ENCODE measurements at places on chromosomes 6 and 20.

GRCh38 chr6:6915219-6915618, 192.5 kb upstream of the RREB1 start:
- peaks cover 35% of the 10 kb centered on the region for H3K4me1 ChIP-seq
- no peak overlapping the region for H3K4me3 ChIP-seq
- no peaks in the 10 kb centered on the region for H3K36me3 ChIP-seq
- no peak for DNase-seq
- H3K27me3 ChIP-seq: peaks cover 43% of the 10 kb centered on the region

DNA sequence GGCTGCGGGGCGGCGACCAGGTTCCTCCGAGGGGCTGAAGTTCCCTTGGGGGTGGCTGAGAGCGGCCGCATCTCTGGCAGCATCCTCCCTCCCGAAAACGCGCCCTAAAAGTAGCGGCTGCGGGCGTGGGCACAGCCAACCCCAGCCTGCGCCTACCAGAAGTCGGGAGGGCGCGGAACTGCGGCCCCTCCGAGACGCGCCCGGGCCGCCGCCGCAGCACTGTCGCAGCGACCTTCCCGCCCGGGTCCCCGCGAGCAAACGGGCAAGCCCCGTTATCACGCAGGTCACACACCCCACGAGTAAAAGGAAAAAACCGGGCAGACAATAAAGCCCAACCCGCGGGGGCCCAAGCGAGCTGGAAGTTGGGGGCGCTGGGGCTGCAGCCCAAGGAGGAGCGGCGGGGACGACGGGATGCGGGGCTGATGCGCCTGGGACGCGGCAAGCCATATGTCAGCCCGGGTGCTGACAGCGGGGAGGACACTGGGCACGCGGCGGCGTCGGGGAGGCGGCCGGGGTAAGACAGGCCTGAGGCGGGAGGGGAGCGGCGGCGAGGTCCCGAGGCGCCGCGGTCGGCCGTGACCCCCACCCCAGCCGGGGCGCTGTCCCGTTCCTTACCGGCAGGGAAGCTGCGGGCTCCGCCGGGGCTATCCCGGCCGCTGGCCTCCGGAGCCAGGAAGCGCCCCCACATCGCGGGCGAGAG, 659 bp downstream of the CEP85L start:
- H3K4me1 ChIP-seq: peaks cover 45% of the 10 kb centered on the region
- H3K27ac ChIP-seq: peak overlapping the region; percentile 70
- H3K4me3 ChIP-seq: peak overlapping the region; percentile 85
- H3K36me3 ChIP-seq: peaks cover 16% of the 10 kb centered on the region
- H3K27me3 ChIP-seq: no peaks in the 10 kb centered on the region

- no peak overlapping the region for H3K4me3 ChIP-seq
- H3K36me3 ChIP-seq: peaks cover 4% of the 10 kb centered on the region
Observed at GRCh38 chr6:129771678-129772077, 61.7 kb upstream of the ARHGAP18 start.

DNA sequence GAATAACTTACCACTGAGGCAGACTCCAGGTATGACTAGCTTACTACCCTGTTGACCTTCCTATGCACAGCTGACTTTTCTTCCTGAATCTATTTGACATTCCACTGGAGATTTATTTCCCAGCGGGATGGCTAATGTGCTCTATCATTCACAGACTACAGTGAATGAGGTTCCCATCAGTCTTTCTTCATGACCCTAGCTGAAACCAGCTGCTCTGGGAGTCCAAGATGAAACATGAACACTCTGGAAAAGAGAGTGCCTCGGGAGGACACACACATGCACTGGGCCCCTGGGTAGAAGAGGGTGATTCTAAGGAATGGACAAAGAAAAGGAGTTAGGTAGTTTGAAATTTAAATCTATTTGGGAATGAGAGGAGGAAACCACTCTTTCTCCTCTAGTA, 82.6 kb upstream of the DST start:
- no peaks in the 10 kb centered on the region for H3K27me3 ChIP-seq
- H3K27ac ChIP-seq: no peak overlapping the region
- no peaks in the 10 kb centered on the region for H3K36me3 ChIP-seq
- H3K4me1 ChIP-seq: no peaks in the 10 kb centered on the region
- DNase-seq: no peak
- H3K4me3 ChIP-seq: no peak overlapping the region

DNA sequence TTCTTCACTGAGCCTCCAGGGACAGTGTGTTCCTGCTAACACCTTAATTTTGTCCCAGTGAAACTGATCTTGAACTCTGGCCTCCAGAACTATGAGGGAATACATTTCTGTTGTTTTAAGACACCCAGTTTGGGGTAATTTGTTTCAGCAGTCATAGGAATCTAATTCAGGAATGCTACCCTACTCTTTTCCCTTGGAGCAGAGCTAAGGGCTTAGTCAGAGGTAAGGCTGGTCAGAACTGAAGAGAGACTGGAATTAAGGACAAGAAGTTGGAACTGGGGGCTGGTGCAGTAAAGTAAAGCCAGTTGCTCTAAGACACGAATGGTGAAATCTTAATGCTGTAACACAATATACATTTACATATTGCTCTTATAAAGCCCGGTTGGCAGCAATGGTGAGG, 809.7 kb downstream of the MAFB start:
- no peaks in the 10 kb centered on the region for H3K36me3 ChIP-seq
- H3K4me1 ChIP-seq: no peaks in the 10 kb centered on the region
- DNase-seq: no peak
- H3K27me3 ChIP-seq: no peaks in the 10 kb centered on the region

GRCh38 chr20:61773926-61774587, 291.6 kb downstream of the TAF4 start:
- H3K4me1 ChIP-seq: no peaks in the 10 kb centered on the region
- DNase-seq: no peak
- no peak overlapping the region for H3K4me3 ChIP-seq
- no peak overlapping the region for H3K27ac ChIP-seq
- no peaks in the 10 kb centered on the region for H3K27me3 ChIP-seq

GRCh38 chr6:147117580-147117979, 86.6 kb upstream of the STXBP5 start:
- no peaks in the 10 kb centered on the region for H3K27me3 ChIP-seq
- no peaks in the 10 kb centered on the region for H3K4me1 ChIP-seq
- no peak overlapping the region for H3K27ac ChIP-seq
- no peak for DNase-seq
- H3K4me3 ChIP-seq: no peak overlapping the region

GRCh38 chr6:154579485-154579884, 69.0 kb upstream of the CNKSR3 start:
- H3K36me3 ChIP-seq: no peaks in the 10 kb centered on the region
- no peak overlapping the region for H3K27ac ChIP-seq
- H3K4me3 ChIP-seq: no peak overlapping the region
- H3K27me3 ChIP-seq: no peaks in the 10 kb centered on the region
- H3K4me1 ChIP-seq: no peaks in the 10 kb centered on the region
- DNase-seq: no peak

DNA sequence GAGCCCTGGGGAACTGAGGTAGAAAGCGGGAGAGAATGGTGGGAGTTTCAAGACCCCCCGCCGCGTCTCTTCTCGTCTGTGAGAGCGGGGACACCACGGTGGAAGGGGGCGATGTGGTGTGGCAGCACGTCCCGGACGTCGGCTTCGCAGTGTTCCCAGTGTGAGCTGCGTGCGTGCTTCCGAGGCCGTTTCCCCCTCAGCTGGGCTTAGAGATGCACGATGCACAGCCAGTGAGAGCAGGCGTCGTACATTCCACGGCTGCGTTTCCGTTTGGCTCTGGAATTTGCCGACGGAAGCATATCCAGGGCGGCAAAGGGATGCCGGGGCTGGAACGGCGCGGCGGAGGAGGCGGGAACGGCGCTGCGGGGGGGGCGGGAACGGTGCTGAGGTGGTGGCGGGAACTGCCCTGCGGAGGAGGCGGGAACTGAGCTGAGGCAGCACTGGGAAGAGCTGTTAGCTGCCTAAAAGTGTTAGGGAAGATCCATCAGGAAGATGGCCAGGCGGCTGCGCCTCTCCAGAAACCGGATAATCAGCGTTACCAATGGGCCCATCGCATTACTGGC, 37.7 kb downstream of the KIF25 start:
- no peaks in the 10 kb centered on the region for H3K36me3 ChIP-seq
- peaks cover 12% of the 10 kb centered on the region for H3K4me1 ChIP-seq
- no peak overlapping the region for H3K27ac ChIP-seq
- no peaks in the 10 kb centered on the region for H3K27me3 ChIP-seq

- peaks cover 36% of the 10 kb centered on the region for H3K36me3 ChIP-seq
- H3K27ac ChIP-seq: peak overlapping the region; percentile 64
- peak overlapping the region; percentile 91 for H3K4me3 ChIP-seq
Observed at GRCh38 chr6:116278481-116278829, 1.3 kb downstream of the TSPYL1 start.

GRCh38 chr6:7170117-7170732, 62.5 kb downstream of the RREB1 start:
- no peaks in the 10 kb centered on the region for H3K4me1 ChIP-seq
- H3K4me3 ChIP-seq: no peak overlapping the region
- DNase-seq: no peak
- no peak overlapping the region for H3K27ac ChIP-seq
- H3K36me3 ChIP-seq: peaks cover 3% of the 10 kb centered on the region
- no peaks in the 10 kb centered on the region for H3K27me3 ChIP-seq

DNA sequence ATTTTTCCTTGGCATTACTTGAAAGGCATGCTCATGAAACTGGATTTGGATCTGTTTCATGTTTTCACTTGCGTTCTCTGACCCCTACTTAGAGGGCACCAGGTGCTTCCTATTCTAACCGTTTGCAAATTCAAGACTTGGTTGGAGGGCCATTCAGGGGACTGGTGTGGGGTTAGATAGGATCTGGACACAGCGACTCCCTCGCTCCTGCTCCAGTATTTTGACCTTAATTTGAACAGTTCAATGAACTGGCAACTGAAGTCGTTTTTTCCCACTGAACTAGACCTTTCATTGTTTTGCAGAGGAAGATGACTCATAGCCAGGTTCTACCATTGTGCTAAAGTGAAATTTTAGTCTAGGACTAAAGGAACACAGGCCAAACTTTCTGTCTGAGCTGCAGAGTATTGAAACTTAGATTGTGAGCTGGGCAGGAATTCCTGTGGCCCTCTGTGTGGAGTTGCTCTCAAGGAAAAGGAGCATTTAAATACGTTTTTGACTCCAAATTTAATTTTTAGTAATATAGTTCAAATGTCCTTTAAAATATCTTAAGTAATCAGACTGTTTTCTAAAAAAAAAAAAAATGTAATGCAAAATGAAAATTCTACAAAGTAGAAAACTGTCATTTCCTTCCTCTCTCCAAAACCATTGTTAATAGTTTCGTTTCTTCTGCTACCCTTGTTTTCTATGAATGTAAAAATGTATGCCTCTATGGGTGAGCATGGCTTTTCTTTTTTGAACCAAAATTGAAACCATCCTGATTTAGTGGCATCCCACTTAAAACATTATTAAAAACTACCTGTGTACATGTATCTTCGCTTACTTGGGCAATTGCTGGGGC, 64.8 kb downstream of the UTRN start:
- DNase-seq: no peak
- peak overlapping the region; percentile 83 for H3K4me3 ChIP-seq
- H3K27ac ChIP-seq: peak overlapping the region; percentile 94

GRCh38 chr6:150894935-150895552, 29.5 kb downstream of the MTHFD1L start:
- H3K36me3 ChIP-seq: peaks cover 22% of the 10 kb centered on the region
- no peaks in the 10 kb centered on the region for H3K27me3 ChIP-seq
- peaks cover 33% of the 10 kb centered on the region for H3K4me1 ChIP-seq
- H3K4me3 ChIP-seq: peak overlapping the region; percentile 47
- peak; percentile 6 for DNase-seq
- H3K27ac ChIP-seq: peak overlapping the region; percentile 52

Measured in activated T-helper 1 cell treated with anti-CD3 and anti-CD28 coated beads, Interleukin-12 subunit alpha, Interleukin-12 subunit beta, Interleukin-2, Interleukin-4 antibody, amounts not matched to agents 30 ng/mL and 10 ng/mL and 1 ng/mL, durations not matched to agents 14 hours and 24 hours and 36 hours (primary cell).